ENCODE measurements at places on chromosomes 13 and 19.

DNA sequence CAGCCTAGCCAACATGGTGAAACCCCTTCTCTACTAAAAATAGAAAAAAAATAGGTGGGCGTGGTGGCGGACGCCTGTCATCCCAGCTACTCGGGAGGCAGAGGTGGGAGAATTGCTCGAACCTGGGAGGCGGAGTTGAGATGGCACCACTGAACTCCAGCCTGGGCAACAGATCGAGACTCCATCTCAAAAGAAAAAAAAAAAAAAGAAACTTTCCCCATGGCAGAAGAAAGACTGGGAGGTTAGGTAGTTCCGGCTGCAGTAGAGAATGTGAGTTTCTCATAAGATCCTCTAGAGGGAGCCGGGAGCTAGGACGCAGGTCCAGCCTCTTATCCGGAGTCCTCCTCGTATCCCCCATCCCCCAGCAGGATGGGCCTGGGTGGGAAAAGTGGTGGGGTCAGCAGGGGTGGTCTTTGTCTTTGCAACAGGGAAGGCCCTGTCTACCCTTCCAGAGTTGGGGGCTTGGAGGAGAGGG lies 13.2 kb upstream of the CREB3L3 start:
- DNase-seq: peak; percentile 47

DNA sequence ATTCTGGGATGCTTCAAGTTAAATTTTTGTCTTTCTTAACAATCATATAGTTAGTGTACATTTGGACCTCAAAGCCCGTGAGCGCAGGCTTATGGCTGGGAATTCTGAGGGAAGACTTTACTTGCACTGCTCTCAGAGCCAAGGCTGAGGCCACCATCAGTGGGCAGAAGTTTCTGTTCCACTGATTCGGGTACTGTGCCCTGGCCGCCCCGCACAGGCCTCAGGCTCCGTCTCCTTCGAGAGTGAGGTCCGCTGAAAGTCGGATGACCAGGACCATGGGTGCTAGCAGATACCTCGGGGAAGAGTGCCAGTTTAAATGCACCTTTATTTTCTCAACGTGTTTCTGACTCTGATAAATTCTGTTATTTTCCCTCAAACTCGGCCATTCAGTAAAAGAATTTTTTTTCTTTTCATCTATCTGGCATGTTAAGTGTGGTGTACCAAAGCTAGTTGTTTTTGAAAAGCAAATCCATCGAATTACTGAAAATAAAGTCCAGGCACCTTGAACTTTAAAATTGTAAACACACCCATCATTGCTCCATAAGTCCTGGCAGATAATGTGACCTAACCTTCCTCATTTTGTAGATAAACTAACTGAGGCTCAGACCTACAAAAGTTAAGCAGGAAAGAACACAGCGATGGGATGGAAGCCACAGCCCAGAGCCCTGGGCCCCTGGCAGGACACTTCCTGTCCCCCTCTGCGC lies 126.7 kb downstream of the SOX1 start:
- DNase-seq: no peak

GRCh38 chr13:37919329-37919880 lies 49.8 kb upstream of the TRPC4 start:
- no peak for DNase-seq

GRCh38 chr13:111977179-111977506 lies 89.8 kb upstream of the SOX1 start:
- DNase-seq: no peak

All from CD4-positive, alpha-beta T cell treated with Interleukin-10 for 1 hour (primary cell).